ENCODE measurements at places on chromosomes 1 and 21.

DNA sequence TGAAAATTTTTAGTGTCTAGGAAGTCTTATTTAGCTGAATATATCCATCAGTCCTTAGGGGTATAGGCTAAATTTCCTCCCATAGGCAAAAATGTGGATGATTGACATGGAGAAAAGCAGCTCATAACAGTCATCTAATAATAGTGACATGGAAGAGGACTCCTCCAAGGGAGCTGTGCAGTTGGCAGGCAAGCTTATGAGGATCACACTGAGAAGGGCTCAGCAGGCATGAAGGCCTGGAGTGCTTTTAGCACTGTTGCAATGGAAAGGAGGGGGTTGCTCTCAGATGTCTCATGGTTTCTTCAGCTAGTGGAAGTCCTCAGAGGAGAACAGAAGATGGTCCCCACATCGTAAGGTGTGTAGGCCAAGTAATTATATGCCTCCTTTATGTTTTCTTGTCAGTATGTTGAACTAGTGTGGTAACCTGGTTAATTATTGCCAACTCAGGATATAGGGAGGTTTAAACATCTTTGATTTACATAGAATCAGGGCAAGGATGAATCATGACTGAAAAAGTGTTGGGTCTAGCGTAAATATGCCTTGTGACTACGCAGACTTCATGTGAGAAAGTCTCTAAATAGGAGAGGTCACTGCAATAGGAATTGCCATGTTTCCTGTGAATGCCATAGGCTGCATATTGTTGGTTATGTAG, 18.9 kb downstream of the VN1R5 start:
- no peak for DNase-seq

GRCh38 chr1:19762175-19762779, 37.4 kb downstream of the TMCO4 start:
- DNase-seq, result no peak

- no peak for DNase-seq
Observed at GRCh38 chr1:224080115-224080774, 33.7 kb upstream of the FBXO28 start.

DNA sequence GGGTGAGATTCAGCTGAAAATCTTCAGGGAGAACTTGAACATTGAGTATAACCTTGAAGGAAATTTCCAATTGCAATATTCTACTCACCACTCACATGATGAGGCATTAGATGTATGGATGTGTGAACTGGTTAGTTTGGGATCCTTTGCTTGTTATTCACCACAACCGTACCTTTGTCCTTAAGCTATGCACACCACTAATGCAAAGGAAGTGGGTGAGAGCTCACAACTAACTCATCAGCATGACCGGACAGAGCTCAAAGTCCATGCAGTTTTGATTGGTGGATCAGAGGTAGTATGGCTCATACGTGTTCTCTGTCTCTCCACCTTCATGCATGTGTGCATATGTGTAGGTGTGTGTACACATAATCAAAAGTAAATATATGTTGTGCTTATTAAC, 43.5 kb upstream of the MROH9 start:
- no peak for DNase-seq

- no peak for DNase-seq
Observed at GRCh38 chr1:115140442-115141144, 51.3 kb upstream of the TSPAN2 start.

DNA sequence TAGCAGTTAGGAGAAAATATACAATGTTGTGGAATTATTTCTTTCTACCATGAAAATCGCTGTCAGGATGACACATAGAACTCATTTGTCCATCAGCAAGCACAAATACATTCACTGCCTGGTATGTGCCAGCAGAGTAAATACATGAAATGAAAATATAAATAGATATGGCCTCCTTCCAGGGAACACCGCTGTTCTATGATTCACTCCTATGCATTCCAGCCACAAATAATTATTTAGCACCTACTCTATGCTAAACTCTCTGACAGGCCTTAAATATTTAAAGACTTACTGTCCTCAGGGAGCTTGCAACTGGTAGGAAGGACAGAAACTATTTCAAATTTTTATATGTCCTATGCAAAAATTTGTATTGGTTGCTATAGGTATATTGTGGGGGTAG, 975.0 kb upstream of the NCAM2 start:
- DNase-seq, result no peak

- DNase-seq, result no peak
Observed at GRCh38 chr1:2229911-2230731, 2.0 kb downstream of the SKI start.

DNA sequence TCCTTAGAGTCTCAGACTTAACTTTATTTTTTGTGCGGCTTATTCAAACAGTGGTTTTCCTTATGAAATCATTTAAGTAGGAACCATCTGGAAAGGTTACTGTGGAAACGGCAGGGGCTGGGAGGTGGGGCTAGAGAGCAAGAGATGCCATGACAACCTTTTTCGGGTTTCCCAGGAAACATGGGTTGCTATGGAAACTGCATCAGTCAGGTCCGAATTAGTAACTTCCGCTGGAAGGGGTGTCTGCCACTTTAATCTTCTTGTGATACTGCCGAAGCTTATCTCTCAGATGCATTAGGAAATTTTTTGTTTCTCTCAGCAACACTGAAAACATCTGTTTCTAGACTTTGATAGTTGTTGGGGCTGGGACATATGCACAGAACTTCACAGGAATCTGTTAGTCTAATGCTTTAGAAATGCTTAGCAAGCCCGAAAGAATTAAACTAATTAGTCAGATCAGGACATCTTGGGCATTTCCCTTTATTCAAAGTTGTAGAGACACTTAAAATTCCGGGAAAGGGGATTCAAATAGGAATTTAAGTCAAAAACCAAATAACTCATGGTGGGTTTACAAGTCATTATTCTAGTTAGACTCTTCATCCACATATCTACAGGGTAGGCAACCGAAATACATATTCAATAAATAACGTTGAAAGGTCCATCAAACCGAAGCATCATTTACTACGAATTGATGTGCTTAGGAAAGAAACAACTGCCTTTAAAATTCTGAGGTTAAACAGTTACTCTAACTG, 2.6 kb downstream of the KCNA3 start:
- no peak for DNase-seq

- DNase-seq, result no peak
Observed at GRCh38 chr21:41442481-41443186, 16.6 kb downstream of the MX1 start.

DNA sequence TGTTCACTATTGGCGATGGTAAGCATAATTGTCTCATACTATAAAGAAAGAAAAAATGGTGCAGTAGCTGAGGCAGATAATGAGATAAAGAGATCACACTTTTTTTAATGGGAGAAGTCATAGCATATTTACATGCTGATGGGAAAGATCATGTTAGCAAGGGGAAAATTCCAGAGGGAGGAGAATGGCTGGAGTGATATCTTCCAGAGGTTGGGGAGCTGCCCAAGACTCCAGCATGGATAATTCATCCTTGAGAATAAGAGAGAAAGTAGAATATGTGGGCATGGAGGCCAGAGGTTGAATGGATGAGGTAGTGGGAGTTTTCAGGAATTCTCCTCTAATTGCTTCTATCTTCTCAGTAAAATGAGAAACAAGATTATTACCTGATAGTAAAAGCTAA, 45.8 kb upstream of the RGS1 start:
- no peak for DNase-seq

DNA sequence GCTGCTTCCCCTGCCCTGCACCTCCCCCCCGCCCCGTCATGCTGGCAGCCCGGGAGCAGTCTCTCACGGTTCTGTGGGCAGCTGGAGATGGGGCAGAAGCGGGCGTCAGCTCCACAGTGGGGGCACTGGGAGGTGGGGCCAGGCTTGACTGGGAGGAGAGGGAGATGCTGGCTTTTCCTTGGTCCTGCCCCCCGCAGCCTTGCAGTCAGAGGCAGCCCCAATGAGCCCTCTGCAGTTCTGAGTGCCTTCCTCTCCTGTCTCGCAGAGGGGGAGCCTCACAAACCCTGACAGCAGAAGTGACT, 21.7 kb downstream of the ARHGEF10L start:
- DNase-seq, result no peak

Data from iPS DF 19.7 (cell line).